ENCODE measurements at places on chromosomes 4 and X.
A peak's percentile ranks its signal among the peaks of the same experiment; 100 is the strongest.

GRCh38 chr4:48661391-48661790, 118.7 kb downstream of the FRYL start:
- no peak for DNase-seq

- DNase-seq = no peak
Observed at GRCh38 chr4:94744850-94745249, 12.9 kb upstream of the BMPR1B start.

DNA sequence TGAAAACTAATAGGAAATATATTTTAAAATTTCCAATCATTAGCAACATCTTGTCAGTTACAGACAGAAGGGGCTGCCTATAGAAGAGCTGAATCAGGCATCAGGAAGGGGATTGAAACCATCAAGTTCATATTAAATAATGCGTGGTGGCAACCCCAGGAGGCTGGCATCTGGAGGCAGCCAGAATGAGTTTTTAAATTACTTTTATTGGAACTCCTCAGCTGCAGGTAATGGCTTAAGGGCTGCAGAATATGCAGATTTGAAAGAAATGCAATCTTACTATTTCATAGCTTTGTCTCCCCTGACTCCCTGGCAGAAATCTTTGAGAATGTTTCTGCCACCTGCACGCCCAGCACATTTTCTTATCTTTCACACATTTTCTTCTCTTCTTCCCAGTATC, 711.6 kb downstream of the PCDH19 start:
- DNase-seq = no peak

- no peak for DNase-seq
Observed at GRCh38 chr4:8374851-8375649, 65.5 kb downstream of the ACOX3 start.

GRCh38 chr4:174365018-174365587, 81.4 kb downstream of the CEP44 start:
- DNase-seq = no peak

DNA sequence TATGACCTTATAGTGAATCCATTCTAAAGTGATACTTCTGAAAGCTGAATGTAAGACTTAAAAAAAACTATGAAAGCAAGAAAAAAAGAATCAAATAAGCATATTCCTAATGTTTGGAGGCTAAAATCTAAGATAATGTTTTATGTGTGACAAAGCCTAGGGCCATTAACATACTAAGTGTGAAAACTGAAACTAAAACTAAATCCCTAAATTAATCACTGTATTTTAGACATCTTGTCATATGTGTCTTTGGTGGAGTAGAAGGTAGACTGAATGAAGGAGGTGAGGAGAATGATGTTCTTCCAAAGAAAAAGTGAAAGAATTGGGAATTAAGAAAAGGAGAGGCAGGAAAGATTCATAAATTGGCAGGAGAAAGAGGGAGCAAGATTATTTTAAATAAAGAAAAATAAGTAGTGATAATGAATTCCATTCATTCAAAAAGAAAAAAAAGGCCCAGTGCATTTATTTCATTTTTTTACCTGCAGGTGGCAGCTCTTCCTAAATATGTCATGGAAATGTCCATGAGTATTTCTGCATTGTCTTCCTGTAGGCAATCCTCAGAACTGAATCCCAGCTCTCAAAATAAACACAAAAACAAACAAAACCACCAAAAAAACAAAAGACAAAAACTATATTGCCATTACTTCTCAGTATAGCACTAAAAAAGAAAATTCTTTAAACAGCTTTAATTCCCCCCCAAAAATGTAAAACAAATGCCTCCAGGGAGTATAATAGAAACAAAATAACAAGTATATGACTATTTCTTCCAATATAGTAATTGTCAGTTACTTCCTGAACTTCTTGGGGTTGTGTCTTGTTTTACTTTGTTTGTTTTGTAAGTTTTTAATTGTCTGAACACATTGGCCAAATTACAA, 17.0 kb upstream of the AP1AR start:
- DNase-seq = no peak

GRCh38 chrX:386239-386767, 404 bp downstream of the PPP2R3B start:
- DNase-seq = peak; percentile 14

GRCh38 chr4:56468097-56468422, 643 bp downstream of the SRP72 start:
- DNase-seq = no peak

DNA sequence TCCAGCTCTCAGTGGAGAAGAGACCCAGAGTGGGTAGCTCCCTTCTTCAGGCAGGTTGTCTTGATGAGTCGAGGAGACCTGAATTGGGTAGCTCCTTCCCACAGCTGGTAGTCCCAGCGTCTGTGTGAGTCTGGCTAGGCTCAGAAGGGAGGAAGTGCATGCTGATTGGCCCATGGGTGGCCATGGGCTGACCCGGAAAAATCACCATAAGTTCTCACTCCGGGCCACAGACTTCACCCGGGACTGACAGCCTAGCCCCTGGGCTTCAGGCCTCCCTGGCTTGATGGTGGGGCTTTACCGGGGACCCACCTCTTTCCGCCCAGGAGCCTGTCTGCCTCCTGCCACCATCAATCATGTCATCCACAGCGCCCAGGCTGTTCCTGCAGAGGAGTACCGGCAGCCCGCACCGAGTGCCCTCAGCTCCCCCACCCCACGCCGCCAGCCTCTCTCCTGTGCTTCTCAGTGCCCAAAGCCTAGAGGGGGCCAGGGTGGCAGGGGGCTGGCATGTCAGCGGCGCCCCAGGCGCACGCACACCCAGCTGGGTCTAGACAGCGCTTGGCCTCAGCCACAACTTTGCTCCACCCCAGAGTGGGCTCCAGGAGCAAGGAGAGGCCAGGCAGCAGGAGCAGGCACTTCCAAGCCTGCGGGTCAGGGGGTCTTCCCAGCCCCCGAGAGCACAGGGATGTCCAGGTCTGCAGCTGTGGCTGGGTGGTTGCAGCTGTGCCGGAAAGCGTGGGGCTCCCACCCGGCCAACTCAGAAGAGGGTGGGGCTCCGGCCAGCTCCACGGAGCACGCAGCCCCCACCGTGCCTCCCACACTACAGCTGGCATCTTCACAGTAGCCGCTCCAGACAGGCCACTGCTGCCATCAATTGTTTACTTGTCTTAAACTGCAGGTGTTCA, 16.1 kb upstream of the SAT1 start:
- DNase-seq = no peak

- DNase-seq = no peak
Observed at GRCh38 chrX:23066588-23067281, 67.0 kb downstream of the DDX53 start.

GRCh38 chr4:52051213-52051614, at the start of gene SPATA18:
Gene SPATA18 (plus strand): TSS chr4:52051304. CDS start chr4:52051705, 401 bp downstream.
- DNase-seq = no peak

DNA sequence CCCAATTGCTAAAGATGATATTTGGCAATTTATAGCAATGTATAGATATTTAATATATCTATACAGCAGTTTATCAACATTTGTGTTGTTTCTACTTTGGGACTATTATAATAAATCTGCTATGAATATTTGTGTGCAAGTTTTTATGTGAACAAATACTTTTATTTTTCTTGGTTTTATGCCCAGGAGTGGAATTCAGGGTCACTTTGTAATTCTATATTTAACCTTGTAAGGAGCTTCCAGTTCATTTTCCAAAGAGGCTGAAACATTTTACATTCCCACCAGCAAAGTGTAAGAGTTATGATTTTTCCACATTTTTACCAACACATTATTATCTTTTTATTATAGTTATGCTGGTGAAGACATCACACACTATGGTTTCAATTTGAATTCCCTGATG, 801.3 kb downstream of the PCDH18 start:
- no peak for DNase-seq

DNA sequence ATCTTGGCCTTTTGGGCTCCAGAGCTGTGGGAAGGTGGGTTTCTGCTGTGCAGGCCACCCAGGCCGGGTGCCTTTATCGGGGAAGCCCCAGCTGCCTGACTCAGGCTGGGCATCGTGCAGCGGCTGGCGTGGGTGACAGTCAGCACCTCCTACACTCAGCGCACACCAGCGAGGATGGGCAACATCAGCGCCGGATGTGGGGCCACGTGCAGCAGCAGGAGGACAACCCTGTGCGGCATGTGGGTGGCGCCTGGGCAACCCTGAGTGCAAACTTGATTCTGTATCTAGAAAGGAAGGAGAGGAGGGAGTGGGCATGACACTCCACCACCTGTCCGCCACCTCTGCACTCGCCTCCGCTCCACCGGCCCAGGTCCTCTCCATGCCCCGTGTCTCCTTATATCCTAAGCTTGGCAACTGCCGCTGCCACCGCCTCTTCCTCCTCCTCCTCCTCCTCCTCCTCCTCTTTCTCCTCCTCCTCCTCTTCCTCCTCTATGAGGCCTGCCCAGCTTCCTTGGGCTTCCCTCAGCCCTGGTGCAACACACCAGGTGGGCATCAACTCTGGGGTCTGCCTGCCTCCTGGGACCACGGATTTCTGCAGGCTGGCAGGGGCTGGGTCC, 107.4 kb upstream of the AFAP1 start:
- DNase-seq = no peak

- no peak for DNase-seq
Observed at GRCh38 chr4:86130160-86130933, 229.5 kb downstream of the MAPK10 start.

DNA sequence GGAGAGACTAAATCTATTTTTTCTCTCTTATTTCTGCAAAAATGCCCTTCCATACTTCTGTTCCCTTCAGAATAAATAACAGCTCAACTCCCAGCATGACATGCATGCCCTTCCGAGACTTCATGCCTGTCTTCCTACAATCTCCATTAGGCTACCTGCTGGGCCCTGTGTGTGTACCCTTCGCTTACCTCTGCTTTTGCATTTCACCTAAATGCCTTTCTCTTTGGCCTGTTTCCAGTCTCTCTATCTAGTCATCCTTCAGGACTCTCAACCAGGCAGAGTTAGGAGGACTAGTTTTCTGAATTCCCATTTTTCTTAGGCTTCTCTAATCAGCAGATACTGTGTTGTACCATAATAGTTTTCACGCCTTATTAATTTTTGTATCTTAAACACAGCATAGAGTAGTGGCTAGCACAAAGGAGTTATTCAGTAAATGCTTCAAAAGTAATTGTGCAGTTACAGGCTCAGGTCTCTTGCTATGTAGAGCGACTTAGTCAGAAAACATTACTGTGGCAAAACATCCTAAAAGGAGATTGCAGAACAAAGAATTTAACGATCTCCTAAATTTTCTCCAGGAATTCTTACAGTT, 20.5 kb downstream of the SEPTIN11 start:
- DNase-seq = no peak

DNA sequence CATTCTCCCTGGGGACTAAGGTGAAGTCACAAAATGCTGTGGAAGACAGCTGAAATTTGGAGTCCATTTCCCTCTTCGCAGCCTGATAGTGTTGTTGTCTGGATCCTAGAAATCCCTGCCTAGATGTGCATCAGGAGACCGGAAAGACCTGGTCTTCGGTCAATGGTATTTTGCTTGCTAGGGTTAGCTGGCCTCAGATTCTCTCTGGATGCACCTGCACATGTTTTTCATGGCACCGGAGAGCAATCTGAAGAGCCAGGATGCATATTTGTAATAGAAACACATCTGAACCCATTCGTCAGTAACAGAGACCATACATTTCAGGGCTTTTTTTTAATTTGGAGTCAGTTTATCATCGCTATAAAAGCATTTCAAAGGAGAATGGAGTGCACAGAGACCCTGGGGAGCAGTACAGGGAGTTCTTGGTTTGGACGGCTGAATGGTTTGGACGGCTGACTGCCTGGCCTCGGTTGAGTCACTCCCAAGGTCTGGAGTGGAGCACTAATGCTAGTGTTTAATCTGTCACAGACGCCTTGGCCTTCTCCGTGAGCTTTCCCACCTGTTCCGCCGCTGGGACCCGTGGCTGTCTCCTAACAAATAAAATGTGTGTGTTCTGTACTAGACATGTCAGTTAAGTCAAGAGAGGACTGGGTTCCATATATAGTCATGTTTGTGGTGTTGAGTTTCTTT, 7.5 kb upstream of the PDLIM3 start:
- no peak for DNase-seq

DNA sequence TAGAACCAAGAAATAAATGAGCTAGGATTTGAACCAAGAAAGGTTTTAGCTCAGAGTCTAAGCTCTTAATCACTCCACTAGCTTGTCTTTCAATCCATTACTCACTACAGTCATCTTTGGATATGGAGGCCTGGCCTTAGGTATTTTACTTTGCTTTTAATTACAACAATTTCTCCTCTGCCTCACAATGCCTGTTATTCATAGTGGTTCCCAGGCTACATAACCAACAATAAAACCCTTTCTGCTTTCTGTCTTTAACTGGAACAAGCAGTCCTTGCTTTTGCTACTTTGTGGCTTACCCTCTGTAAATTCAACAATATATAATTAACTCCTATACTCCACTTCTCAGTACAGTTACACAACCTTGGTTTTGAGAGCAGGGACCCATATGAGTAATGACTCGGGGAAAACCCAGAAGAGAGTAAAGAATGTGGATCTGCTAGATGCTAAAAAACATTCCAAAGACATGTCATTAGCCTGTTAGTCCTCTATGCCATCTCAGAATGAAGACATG, 94.7 kb upstream of the NAP1L5 start:
- DNase-seq = no peak

DNA sequence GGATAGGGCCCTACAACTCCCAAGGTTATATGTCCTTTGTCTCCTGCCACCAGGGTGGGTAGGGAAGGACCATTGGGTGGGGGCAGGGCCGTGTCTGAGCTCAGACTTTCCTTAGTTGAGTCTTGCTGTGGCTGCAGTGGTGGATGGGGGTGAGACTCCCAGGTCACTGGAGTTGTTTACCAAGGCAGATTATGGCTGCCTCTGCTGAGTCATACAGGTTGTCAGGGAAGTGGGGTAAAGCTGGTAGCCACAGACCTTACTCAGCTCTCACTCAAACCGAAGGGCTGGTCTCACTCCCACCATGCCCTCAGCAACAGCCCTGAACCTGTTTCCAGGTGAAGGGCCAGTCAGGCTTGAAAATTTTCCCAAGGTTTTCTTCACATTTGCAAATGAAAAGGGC, 58.8 kb upstream of the FAAH2 start:
- DNase-seq = no peak

GRCh38 chr4:7092026-7092425, 24.2 kb upstream of the GRPEL1 start:
- no peak for DNase-seq

GRCh38 chr4:63063760-63064159, 1345.5 kb downstream of the TECRL start:
- no peak for DNase-seq

DNA sequence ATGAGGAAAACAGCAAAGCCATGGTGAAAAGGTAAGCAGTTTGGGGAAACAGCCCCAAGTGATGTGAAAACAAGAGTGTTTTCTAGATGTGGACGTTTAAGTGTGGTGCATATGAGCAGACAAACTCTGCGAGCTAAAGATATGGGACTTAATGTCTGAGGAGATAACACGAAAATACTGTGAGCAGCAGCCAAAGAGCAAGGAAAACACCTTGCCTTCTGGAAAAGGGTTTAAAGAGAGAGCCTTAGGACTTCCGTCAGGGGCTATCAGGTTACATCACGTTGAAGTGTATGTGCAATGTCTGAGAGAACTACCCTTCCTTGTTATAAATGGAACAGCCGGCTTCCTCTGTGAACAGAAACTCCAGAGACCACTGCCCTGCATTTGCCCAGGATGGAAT, 54.2 kb downstream of the LEF1 start:
- no peak for DNase-seq

- DNase-seq = no peak
Observed at GRCh38 chr4:137980641-137981040, 261.5 kb downstream of the SLC7A11 start.

- no peak for DNase-seq
Observed at GRCh38 chr4:78784236-78784865, 8.2 kb downstream of the BMP2K start.

GRCh38 chr4:64713256-64713840, 304.1 kb upstream of the TECRL start:
- DNase-seq = no peak

- no peak for DNase-seq
Observed at GRCh38 chrX:66632473-66632872, 6.4 kb downstream of the EDA2R start.

All from stimulated activated CD8-positive, alpha-beta memory T cell treated with anti-CD3 and anti-CD28 coated beads, Interleukin-15, amount 100 ng/mL, for 24 hours (primary cell).